Ovary (tissue), 10 donors: ENCODE measurements at places on chromosomes 2 and 18. TPM values are rescaled to one million over a fixed set of nuclear protein-coding genes. Genes with fewer than 3 reads are reported as not detected.

The FBLN7 gene
- 5.0 TPM for polyA plus RNA-seq

The LYPD1 gene
- polyA plus RNA-seq, result 1.6 TPM

The TLX2 gene
- not detected for polyA plus RNA-seq

The DNAJC10 gene
- 52.3 TPM for polyA plus RNA-seq

The SNTG2 gene
- 0.97 TPM for polyA plus RNA-seq

The PROM2 gene
- 0.53 TPM for polyA plus RNA-seq

The CRYGD gene
- polyA plus RNA-seq, result 7.0 TPM

The C2orf15 gene
- polyA plus RNA-seq, result 0.78 TPM

The TEKT4 gene
- 0.02 TPM for polyA plus RNA-seq

The VWC2L gene
- polyA plus RNA-seq, result not detected
